Activated T-cell treated with anti-CD3 and anti-CD28 coated beads, Interleukin-2, amount 50 U/mL, for 72 hours (primary cell): ENCODE measurements at places on chromosomes 2 and 18.
A peak's percentile ranks its signal among the peaks of the same experiment; 100 is the strongest.

DNA sequence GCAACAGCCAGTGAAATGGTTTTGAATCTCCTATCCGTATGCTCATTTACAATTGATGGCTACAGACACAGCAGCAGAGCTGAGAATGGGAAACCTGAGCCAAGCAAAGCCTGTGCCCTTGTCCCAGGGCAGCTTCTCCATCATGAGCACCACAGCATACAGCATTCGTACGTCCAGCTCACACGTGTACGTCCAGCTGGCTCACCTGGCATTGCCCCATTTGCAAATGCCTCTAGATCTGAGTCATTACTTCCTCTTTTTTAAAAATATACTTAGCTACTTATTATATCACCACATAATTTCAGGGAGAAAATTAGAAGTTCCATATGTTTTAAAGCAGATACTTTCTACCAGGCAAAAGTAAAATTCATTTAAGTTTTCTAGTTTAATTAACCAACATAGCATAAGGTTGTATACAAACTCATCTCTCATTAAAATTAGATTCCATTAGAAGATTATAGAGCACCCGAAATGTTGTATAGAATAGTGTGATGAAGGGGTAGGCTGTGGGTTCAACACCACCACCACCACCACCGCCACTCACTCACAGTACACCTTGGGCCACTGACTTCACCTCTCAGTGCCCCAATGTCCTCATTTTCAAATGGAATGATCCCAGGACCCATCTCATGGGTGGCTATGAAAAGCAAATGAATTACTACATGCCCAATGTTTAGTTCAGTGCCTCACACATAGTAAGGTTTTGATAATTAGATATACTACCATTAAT, 31.4 kb upstream of the TMEM177 start:
- DNase-seq, result no peak

- DNase-seq, result no peak
These were observed 163.5 kb upstream of the POU3F3 start for GRCh38 chr2:104690255-104690984.

- no peak for DNase-seq
These were observed 19.3 kb upstream of the CSRNP3 start for GRCh38 chr2:165450156-165450555.

- DNase-seq, result no peak
These were observed 178.0 kb downstream of the SH3BP4 start for GRCh38 chr2:235129850-235130249.

DNA sequence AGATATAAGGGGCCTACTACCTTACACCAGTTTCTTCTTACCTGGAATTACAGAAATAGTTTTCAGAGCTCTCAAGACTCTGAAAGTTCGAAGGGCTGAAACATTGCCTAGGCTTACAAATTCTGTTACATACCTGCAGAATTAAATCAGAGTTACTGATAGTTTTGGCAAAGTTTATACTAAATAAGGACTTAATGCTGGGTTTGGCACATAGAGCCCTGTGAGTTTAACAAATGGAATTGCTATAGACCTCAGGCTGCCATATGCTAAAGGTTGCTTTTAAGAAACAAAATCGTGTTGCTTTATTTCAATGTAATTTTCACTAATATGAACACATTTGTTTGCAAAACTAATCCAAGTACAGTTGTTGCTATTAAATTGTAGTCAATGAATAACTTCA, 40.1 kb downstream of the SCN3A start:
- no peak for DNase-seq

- DNase-seq, result no peak
These were observed 506.1 kb downstream of the PARD3B start for GRCh38 chr2:205051417-205051816.

- no peak for DNase-seq
These were observed 190.1 kb downstream of the CTNNA2 start for GRCh38 chr2:79702905-79703304.

DNA sequence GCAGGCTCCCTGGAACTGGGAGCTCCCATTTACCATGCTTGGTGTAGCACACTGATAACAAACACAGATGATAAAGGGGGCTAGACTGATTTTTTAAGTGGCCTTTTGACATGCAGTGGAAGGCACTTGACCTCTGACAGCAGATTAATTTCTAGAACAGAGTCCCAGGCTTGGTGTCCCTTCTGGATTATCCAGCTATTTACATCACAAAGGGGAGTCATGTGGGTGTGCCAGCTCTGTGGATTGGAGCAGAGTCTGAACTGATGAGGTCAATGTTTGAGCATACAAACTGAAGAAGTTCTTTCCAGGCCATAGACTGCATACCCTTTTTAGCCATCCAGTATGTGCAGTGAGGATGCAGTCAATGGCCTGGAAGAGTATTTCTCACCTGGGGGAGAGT, 31.5 kb upstream of the SIX2 start:
- DNase-seq, result no peak

- no peak for DNase-seq
These were observed 4.1 kb downstream of the REG1B start for GRCh38 chr2:79083597-79084251.

- peak; percentile 25 for DNase-seq
These were observed 88.5 kb downstream of the SH3RF3 start for GRCh38 chr2:109217362-109218086.

- DNase-seq, result no peak
These were observed 27.1 kb upstream of the SCYGR1 start for GRCh38 chr2:227414846-227415245.

- no peak for DNase-seq
These were observed 719 bp downstream of the SMAD2 start for GRCh38 chr18:47929681-47930198.

GRCh38 chr2:70926042-70926441, 9.7 kb upstream of the ATP6V1B1 start:
- no peak for DNase-seq

DNA sequence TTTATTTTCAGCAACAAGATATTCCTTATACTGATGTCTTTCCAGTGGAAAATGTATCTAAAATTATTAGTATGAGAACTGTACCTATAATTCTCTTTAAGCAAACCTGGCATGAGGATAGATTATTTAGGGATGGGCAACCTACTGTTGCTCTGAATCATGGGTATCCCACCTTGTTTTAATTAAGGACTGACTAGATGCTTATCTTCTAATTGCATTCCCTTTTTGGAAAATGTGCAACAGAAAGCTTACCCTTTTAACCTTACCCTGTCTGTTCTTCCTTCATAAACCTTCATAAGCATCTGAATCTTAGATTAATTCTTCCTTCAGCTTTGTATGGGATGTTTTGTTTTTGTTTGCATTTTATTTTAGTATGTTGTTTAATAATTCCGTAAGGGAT, 110.3 kb downstream of the TAF4B start:
- no peak for DNase-seq

DNA sequence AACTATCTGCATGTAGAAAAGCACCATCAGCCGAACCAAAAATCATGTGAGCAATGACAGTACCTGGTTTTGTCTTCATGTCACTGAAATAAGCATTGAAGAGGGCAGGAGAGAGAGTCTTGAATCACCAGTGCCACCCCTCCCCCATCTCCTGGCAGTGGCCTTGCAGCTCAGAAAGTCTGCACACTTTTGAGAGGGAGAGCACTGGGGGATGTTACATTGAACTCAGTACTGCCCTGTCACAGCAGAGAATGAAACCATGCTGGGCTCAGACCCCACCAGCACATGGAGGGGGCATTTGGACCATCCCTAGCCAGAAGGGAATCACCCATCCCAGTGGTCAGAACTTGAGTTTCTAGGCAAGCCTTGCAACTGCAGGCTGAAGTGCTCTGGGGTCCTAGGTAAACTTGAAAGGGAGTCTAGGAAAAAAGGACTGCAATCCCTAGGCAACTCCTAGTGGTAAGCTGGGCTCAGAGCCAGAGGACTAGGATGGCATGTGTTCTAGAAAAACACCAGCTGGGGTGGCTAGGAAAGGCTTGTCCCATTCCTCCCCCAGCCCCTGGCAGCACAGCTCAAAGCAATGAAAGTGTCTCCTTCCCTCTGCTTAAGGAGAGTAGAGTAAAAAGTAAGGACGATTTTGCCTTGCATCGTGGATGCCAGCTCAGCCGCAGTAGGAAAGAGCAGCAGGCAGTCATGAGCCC, 259.9 kb upstream of the MYT1L start:
- DNase-seq, result no peak

- peak; percentile 43 for DNase-seq
These were observed 1.6 kb upstream of the DNER start for GRCh38 chr2:229715895-229716507.

DNA sequence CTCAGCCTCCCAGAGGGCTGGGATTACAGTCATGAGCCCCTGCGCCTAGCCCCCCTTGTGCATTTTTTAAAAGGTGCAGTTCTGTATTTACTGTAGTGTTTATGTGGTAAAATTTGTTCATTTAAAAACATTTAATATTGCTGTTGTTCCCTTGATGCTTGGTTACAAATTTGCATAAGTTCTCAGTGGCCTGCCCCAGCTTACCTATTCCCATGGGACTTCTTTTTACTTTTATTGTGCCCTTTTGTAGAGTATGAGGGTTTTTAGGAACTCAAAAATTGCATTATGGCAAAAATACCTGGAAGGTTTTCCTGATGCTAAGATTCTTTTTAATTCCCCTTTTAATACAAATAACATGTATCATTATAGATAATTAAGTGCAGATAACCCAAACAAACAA, 63.0 kb downstream of the DGKD start:
- DNase-seq, result no peak

GRCh38 chr2:194494401-194494800, 1162.6 kb upstream of the SLC39A10 start:
- DNase-seq, result no peak

- no peak for DNase-seq
These were observed 10.8 kb upstream of the ITGA6 start for GRCh38 chr2:172416447-172417058.

DNA sequence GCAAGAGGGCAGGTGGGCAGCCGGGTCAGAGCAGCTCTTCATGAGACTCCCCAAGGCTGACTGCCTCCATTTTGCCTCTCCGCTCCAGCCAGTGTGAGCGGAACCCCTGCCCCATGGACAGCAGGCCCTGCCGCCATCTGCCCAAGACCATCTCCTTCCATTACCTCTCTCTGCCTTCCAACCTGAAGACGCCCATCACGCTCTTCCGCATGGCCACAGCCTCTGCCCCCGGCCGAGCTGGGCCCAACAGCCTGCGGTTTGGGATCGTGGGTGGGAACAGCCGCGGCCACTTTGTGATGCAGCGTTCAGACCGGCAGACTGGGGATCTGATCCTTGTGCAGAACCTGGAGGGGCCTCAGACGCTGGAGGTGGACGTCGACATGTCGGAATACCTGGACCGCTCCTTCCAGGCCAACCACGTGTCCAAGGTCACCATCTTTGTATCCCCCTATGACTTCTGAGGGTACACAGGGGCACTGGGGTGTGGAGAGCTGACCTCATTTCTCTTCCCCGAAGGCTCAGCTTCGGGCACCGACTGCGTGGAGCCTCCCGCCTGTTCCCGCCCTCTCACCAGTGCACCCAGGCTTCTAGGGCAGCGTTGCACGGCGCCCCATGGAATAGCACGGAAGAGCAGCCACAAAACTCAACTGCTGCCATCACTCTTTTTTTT, 49.0 kb downstream of the FBLN7 start:
- DNase-seq, result peak; percentile 21

DNA sequence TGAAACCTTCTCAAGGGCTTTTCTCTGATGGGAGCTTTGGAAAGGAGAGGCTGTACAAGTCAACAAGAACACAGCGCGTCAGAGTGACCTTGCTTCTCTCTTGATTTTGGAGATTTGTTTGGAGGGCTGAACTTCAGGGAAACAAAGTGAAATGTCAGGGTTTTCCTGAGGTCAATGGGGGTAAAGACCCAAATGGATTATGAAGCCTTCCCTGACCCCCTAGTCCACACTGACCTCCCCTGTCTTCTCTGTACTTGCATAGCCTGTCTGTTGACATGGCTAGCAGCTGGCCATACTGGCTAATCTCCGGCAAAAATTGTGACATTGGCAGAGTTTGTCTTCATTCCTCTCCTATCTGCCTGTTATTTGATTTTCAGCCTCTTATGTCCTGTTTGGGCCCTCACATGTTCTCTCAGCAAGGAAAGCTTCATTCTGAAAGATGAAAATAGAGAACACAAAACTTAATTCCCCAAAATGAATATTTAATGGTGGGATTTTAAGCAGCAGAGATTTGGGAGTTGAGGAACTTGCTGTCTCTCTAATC, 149.3 kb upstream of the HAAO start:
- no peak for DNase-seq

- peak; percentile 7 for DNase-seq
These were observed 221.6 kb downstream of the NR4A2 start for GRCh38 chr2:156110890-156111289.

- no peak for DNase-seq
These were observed 34.0 kb upstream of the KLF11 start for GRCh38 chr2:10009271-10009810.

- DNase-seq, result peak; percentile 56
These were observed 184.3 kb downstream of the SH3BP4 start for GRCh38 chr2:235135990-235136561.

DNA sequence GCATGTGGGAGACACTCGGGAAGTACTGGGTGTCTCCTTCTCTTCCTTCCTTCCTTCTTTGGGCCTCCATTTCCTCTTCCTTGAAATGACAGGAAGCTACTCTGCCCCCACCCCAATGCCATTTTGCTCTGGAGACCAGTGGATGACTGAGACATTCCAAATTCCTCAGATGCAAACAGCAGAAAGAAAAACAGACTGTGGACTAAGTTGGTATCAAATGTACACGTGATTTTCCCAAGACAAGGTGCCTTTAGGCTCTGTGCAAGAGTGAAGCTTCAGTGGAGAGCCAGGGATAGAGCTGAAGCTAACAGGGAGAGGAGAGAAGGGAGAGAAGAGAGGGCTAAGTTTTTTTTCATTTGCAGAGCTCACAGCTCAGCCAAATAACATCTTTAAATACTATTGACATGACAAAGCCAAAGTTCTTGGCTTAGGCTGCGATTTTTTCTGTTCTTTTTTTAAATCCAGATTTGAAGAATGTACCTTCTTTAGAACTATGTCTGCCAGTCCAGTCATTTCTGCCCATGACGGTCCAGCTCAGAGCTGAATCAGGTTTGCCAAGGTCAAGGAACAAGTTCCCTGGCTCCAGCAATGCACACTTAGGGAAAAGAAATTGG, 84.5 kb upstream of the LCLAT1 start:
- no peak for DNase-seq

DNA sequence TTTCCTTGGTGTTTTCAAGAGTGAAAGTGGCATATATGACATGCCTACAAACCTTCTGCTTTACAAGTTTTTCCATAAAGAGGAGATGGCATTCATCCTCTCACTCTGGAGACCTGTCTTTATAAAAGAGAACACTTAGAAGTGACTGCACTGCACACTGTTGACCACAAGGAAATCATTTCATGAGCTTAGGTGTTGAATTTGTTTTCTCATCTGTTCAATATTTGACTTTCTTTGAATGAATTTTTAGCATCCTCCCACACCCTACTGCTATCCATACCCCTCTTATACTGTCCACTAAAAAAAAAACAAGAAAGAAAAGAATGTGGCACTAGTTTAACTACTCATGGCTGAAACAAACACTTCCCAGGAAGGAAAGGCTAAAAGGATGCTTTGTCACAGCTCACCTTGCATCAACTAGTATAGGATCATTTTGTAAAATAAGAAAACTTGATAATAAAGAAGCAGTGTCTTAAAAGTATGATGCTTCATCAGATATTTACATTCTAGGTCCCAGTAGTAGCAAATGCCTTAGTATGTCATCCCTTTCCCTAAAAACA, 83.0 kb downstream of the ACVR1 start:
- DNase-seq, result no peak

- DNase-seq, result no peak
These were observed 106.3 kb downstream of the ANTXR1 start for GRCh38 chr2:69119104-69119894.
